ENCODE measurements at places on chromosomes 12 and 14. TPM values are rescaled to one million over a fixed set of nuclear protein-coding genes. Genes with fewer than 3 reads are reported as not detected.

DNA sequence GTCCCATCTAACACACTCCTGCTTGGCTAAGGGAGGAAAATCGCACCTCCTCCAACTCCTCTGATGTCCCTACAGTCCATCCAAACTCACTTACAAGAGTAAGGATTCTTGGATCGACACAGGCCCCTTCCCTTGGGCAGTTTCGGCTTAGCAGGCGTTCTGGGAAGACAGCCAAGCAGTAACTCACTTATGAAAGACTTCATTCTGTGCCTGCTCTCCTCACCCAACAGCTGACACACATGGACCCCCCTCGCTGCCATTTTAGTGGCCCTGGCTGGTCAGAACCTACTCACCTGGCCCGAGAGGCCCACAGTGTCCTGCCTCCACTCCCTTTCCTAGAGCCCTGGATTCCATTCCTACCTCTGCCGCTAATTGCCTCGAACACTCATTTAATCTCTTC is 52.3 kb upstream of the BCL2L14 start:
- H3K4me3 ChIP-seq, result no peak overlapping the region
- no peaks in the 10 kb centered on the region for H3K27me3 ChIP-seq
- no peaks in the 10 kb centered on the region for H3K36me3 ChIP-seq
- H3K27ac ChIP-seq, result no peak overlapping the region
- DNase-seq, result peak; percentile 80

GRCh38 chr12:80314741-80315140 is 129.3 kb upstream of the PTPRQ start:
- DNase-seq, result no peak
- H3K27ac ChIP-seq, result no peak overlapping the region
- no peaks in the 10 kb centered on the region for H3K4me1 ChIP-seq
- no peaks in the 10 kb centered on the region for H3K27me3 ChIP-seq
- H3K36me3 ChIP-seq, result no peaks in the 10 kb centered on the region
- no peak overlapping the region for H3K4me3 ChIP-seq

DNA sequence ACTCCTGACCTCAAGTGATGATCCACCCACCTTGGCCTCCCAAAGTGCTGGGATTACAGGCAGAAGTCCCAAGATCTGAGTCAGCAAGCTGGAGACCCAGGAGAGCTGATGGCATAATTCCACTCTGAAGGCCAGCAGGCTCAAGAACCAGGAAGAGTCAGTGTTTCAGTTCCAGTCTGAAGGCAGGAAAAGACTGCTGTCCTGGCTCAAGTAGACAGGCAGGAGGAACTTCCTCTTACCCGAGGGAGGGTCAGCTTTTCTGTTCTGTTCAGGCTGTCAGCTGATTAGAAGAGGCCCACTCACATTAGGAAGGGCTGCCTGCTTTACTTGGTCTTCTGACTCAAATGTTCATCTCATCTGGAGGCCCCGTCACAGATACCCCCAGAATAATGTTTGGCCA is 206.0 kb upstream of the MYL2 start:
- H3K36me3 ChIP-seq, result no peaks in the 10 kb centered on the region
- no peaks in the 10 kb centered on the region for H3K27me3 ChIP-seq
- no peak for DNase-seq

GRCh38 chr12:12156116-12156515 is 85.4 kb downstream of the BCL2L14 start:
- H3K36me3 ChIP-seq, result peaks cover 3% of the 10 kb centered on the region
- H3K27ac ChIP-seq, result no peak overlapping the region
- no peak overlapping the region for H3K4me3 ChIP-seq
- no peak for DNase-seq
- no peaks in the 10 kb centered on the region for H3K27me3 ChIP-seq
- H3K4me1 ChIP-seq, result peaks cover 2% of the 10 kb centered on the region

- no peak for DNase-seq
- no peak overlapping the region for H3K27ac ChIP-seq
- H3K4me1 ChIP-seq, result no peaks in the 10 kb centered on the region
- H3K36me3 ChIP-seq, result no peaks in the 10 kb centered on the region
- H3K4me3 ChIP-seq, result no peak overlapping the region
These were observed 414.1 kb downstream of the KCNH5 start for GRCh38 chr14:62631176-62631575.

- H3K36me3 ChIP-seq, result no peaks in the 10 kb centered on the region
- H3K4me1 ChIP-seq, result no peaks in the 10 kb centered on the region
- no peak for DNase-seq
- H3K27me3 ChIP-seq, result no peaks in the 10 kb centered on the region
- no peak overlapping the region for H3K4me3 ChIP-seq
These were observed 78.8 kb downstream of the DNAH10 start for GRCh38 chr12:123840765-123841425.

DNA sequence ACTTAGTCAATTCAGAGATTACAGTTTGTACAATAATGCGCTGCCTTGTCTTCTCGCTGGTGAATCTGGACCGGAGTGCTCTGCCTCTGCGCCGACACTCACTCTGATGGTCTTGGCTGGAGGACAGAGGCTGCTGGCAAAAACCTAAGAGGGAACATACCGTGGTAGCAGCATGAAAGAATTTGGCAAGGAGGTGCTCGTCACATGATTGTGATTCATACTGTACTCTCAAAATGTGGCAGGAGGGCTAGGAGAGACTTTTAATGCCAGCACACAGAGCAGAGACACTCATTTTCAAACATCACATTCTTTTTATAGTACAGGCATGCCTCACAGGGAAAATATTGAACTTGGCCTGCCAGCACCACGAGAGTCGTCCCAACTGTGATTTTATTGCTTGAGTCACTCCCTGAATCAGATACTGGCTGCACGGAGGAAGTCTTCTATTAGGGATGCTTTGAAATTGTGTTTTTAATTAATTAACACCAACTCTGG is 67.8 kb downstream of the HMGA2 start:
- H3K27me3 ChIP-seq, result no peaks in the 10 kb centered on the region
- peak overlapping the region; percentile 4 for H3K4me3 ChIP-seq
- DNase-seq, result peak; percentile 58
- peak overlapping the region; percentile 90 for H3K27ac ChIP-seq

GRCh38 chr12:57523706-57524614 is 1.3 kb downstream of the MBD6 start:
- peaks cover 49% of the 10 kb centered on the region for H3K36me3 ChIP-seq
- H3K27me3 ChIP-seq, result no peaks in the 10 kb centered on the region
- DNase-seq, result no peak
- H3K27ac ChIP-seq, result peak overlapping the region; percentile 100
- peaks cover 59% of the 10 kb centered on the region for H3K4me1 ChIP-seq

GRCh38 chr12:93126069-93126474 is 197.0 kb upstream of the EEA1 start:
- no peaks in the 10 kb centered on the region for H3K36me3 ChIP-seq
- no peak for DNase-seq
- H3K4me3 ChIP-seq, result no peak overlapping the region
- H3K4me1 ChIP-seq, result peaks cover 10% of the 10 kb centered on the region
- H3K27me3 ChIP-seq, result no peaks in the 10 kb centered on the region
- H3K27ac ChIP-seq, result no peak overlapping the region

DNA sequence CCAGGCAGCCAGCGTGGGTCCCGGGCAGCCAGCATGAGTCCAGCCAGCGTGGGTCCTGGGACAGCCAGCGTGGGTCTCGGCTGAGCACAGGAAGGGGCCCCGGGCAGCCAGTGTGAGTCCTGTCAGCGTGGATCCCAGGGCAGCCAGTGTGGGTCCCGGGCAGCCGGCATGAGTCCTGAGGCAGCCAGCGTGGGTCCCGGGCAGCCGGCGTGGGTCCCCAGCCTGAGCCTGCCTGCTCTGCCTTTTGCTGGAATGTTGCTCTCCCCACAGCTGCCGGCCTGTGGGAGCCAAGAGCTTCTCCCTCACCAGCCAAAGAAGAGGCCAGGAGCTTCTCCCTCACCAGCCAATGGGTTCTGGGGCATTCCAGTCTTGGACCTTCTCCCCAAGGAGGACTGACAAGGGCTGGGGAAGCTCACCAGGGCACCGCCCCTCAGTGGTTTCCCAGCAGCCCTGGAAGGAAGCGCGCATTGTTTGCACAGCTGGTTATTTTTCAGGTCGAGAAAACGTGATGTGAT is 15.0 kb upstream of the RFLNA start:
- H3K4me3 ChIP-seq, result no peak overlapping the region
- H3K4me1 ChIP-seq, result peaks cover 36% of the 10 kb centered on the region
- no peaks in the 10 kb centered on the region for H3K36me3 ChIP-seq

DNA sequence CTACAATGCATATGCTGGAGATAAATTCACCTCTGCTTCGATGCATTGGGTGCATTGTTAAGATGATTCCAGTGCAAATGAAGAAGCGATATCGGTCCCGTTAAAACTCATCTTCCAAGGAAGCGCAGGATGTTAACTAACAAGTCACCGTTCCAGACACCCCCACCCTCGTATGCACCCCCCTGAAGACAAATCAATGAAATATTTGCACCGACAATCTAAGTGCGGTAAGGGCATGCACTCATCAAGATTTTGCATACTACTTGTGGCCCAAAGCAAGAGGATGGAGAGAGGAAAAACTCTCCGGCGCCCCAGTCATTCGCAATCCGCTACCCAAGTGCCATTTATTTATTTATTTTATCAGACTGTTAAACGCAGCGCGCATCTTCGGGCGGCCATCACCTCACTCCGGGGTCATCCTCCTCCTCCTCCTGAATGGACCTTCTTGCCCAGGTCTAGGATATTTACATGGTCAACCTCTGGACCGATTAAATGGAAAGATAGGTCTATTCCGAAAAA is 1.2 kb downstream of the NOVA1 start:
- H3K36me3 ChIP-seq, result no peaks in the 10 kb centered on the region
- H3K4me3 ChIP-seq, result peak overlapping the region; percentile 80
- H3K27ac ChIP-seq, result peak overlapping the region; percentile 96
- DNase-seq, result peak; percentile 70

GRCh38 chr12:6226679-6227051 is 26.5 kb downstream of the CD9 start:
- H3K27me3 ChIP-seq, result no peaks in the 10 kb centered on the region
- H3K4me3 ChIP-seq, result no peak overlapping the region
- H3K27ac ChIP-seq, result peak overlapping the region; percentile 86
- peaks cover 6% of the 10 kb centered on the region for H3K36me3 ChIP-seq
- peaks cover 88% of the 10 kb centered on the region for H3K4me1 ChIP-seq
- no peak for DNase-seq

- H3K4me1 ChIP-seq, result no peaks in the 10 kb centered on the region
- H3K36me3 ChIP-seq, result no peaks in the 10 kb centered on the region
- no peak overlapping the region for H3K4me3 ChIP-seq
- H3K27ac ChIP-seq, result no peak overlapping the region
- no peaks in the 10 kb centered on the region for H3K27me3 ChIP-seq
- DNase-seq, result no peak
These were observed 977.7 kb upstream of the SEL1L start for GRCh38 chr14:82511399-82511798.

- no peak overlapping the region for H3K27ac ChIP-seq
- H3K36me3 ChIP-seq, result no peaks in the 10 kb centered on the region
- H3K4me3 ChIP-seq, result no peak overlapping the region
- H3K27me3 ChIP-seq, result no peaks in the 10 kb centered on the region
- DNase-seq, result no peak
These were observed 19.1 kb upstream of the SLC38A2 start for GRCh38 chr12:46391630-46392029.

The PKP2 gene
- total RNA-seq, result 24.0 TPM

The TDRD9 gene
- total RNA-seq, result 2.2 TPM

The MYF6 gene
- 0.61 TPM for total RNA-seq
